GM20000 (cell line): ENCODE measurements at places on chromosomes 5 and 9.

GRCh38 chr9:20041697-20042081, 252.9 kb upstream of the SLC24A2 start:
- DNase-seq = no peak

DNA sequence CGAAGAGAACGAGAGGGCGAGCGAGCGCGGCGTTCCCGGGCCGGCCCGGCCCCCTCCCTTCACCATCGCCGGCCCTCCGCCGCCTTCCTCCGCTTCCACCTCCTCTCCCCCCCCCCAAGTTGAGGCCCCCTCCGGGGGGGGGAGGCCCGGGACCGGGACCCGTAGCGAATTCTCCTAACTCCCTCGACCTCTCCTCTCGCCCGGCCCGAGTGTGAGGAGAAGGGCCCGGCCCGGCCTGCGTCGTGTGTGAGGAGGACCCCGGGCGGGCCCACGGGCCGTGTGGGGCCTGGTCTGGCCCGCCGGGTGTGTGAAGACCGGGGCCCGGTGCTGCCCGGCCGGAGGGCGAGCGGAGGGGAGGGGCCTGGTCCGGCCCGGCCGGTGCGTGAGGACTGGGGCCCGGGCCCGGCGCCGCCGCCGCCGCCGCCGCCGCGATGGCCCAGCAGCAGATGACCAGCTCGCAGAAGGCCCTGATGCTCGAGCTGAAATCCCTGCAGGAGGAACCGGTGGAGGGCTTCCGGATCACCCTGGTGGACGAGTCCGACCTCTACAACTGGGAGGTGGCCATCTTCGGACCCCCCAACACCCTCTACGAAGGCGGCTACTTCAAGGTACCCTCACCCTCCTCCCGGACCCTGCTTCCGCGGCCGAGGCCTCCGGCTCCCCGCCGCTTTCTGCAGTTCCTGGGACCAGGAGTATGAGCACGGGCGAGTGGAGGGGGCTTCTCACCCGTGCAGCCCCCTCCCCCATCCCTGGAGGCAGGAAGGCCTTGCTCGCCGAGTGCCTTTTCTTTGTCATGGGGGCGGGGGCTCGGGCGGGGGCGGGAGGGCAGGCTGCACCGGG, 587 bp downstream of the UBE2R2 start:
- DNase-seq = peak; percentile 66

- DNase-seq = no peak
Measured at GRCh38 chr9:110671849-110672248, 3.3 kb downstream of the MUSK start.

DNA sequence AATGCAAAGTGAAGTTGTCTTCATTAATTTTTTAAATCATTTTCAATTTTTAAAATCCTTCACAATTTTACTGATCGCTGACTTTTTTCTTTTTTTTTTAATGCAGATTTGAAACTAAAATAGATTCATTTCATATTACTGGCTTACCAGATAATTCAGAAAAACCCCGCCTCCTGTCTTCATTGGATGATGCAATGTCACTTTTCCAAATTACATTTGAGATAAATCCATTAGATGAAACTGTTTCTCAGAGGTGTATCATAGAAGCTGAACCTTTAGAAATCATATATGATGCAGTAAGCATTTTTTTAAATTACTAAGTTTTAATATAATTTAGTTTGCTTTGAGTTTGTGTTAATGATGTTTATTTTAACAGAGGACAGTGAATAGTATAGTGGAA, 60.6 kb downstream of the VPS13A start:
- no peak for DNase-seq

GRCh38 chr5:66892716-66893115, 296.5 kb downstream of the MAST4 start:
- DNase-seq = no peak

- no peak for DNase-seq
Measured at GRCh38 chr5:152403046-152403445, 2.0 kb downstream of the NMUR2 start.

- no peak for DNase-seq
Measured at GRCh38 chr5:91189480-91190313, 193.4 kb downstream of the ARRDC3 start.

GRCh38 chr9:113153599-113153998, 2.8 kb downstream of the SLC31A2 start:
- no peak for DNase-seq

DNA sequence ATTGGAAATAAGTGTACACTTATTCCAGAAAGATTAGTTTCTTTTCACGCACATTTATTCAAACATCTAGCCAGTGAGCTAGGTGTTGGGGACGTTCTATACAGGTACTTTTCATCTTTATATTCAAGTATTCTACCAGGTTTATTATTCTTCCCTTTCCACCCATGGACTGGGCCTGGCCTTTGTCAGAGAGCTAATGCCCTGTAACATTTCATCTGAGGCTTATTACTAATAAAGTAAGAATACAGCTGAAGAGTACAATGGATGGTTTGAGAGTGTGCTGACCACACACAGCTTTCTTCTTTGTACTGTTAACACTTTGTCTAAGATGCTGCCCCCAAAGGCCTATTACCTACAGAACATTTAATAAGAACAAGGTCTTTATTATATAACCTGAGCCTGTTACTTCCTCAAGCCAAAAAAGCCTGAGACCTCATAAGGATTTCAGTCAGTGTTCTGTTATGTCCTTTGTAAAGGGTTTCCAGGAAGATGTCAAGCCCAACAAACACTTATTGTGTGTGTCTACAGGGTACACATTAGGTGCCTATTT, 93.5 kb downstream of the ZNF608 start:
- DNase-seq = no peak

DNA sequence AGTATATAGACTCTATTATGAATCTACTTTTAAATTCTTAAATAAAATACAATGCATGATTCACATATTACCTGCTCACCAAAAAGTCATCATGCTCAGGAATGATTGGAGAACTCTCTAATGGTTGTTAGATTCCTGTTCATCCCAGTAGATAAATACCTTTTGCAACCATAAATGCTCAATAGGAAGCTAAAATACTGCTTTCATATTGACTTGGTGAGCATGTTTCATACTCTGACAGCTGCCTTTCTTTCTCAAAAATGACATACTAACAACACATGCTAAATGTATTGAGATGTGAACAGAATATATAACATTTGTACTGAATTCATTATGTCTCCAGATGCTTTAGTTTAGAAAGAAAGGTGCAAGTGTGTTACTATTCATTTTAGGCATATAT, 79.6 kb upstream of the SLCO6A1 start:
- no peak for DNase-seq

GRCh38 chr9:85158512-85158911, 489.0 kb downstream of the NTRK2 start:
- DNase-seq = no peak

DNA sequence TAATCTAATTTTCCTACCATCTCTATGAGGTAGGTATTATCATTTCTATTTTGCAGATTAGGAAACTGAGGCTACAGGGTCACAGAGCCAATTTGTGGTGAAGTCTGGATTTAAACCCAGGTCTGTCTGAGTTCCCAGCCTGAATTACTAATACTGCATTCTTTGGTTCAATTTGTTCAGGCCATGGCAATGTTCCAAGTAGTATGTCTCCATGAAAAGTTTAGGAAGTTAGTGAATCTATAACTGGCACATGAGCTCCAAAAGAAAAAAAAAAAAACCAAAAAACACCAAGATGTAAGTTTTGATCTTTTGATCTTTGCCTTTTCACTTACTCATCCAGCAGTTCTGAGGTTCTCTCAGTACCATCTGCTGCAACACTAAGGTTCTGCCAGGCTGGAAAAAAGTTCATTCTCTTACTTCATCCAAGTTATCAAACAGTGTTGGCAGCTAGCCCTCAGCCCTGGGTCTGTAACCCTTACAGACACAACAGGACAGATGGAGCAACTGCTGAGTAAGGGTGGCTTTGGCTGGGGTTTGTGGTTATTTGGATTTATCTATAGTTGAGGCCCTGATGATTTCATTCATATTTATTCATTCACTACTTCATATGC, 4.4 kb upstream of the TMEM268 start:
- DNase-seq = no peak

- no peak for DNase-seq
Measured at GRCh38 chr9:137294091-137294680, 7.9 kb downstream of the NRARP start.

GRCh38 chr9:108687006-108687987, 168.5 kb downstream of the ACTL7B start:
- no peak for DNase-seq

- DNase-seq = no peak
Measured at GRCh38 chr5:89582768-89583339, 699.9 kb upstream of the MEF2C start.

- no peak for DNase-seq
Measured at GRCh38 chr5:170758481-170758880, 25.0 kb upstream of the GABRP start.

DNA sequence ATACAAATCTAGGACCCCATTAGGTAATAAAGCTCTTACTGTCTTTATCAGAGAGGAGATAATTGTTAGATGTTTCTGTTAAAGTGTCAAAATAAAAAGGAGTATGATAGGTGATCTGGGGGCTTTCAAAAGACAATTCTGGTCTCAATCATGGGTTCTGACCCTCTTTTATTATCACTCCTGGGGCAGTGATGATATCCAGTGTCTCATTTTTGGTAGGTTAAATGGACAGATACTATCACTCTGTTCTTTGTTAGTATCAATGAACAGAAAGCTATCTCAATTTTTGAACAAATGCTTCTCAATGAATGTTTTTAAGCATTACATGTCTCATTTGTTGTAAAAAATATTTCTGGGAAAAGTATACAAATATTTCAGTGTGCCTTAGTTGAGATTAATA, 405.9 kb downstream of the MLLT3 start:
- DNase-seq = no peak

DNA sequence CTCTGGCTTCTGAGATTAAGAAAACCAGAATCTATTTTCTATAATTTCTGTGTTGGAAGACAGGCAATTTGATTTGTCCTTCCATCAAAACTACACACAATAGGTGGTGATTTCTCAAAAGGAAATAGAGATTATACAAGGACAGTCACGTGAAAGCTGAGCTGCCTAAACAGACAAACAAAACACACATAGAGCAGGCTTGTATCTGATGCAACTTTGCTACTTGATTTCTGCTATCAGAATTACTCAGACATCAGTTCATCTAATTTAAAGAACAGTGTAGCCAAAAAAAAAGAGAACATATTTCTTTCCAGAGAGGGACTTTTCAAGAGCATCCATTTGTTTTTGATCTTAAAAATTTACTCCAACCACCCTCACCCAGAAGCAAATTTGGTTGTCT, 2128.3 kb upstream of the C9orf72 start:
- DNase-seq = no peak

DNA sequence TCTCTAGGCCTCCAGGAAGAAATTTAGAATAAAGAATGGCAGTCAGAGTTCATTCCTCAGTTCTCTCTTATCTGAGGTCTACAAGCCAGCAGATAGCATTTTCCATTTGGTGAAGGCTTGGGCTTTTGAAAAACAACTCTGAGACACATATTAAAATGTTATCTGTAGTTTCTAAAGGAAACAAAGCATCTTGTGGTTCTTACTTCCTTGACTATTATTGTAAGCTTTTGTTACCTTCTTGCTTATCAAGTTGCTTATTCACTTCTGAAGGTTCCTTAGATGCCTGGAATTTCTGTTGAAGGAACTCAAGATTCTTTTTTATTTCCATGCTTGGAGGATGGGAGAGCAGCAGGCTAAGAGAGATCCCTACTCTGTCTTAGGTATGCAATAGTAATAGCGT, 79.2 kb upstream of the MRPS30 start:
- no peak for DNase-seq

DNA sequence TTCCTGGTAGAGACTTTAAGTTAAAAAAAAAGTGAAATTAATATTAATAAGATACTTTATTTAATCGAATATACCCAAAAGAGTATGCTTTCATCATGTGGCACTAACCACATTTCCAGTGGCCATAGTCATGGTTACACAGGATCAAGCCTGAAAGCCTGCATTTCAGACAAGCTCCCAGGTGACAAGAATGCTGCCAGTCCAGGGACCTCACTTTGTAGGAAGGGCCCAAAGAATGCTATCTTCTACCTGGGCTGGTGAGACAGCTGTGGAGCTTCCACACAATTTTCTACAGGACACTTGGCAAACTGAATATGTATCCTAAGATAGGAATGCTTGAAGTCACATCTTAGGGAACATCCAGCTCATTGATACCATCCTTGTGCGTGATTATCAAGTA, 203.8 kb downstream of the AUH start:
- no peak for DNase-seq

DNA sequence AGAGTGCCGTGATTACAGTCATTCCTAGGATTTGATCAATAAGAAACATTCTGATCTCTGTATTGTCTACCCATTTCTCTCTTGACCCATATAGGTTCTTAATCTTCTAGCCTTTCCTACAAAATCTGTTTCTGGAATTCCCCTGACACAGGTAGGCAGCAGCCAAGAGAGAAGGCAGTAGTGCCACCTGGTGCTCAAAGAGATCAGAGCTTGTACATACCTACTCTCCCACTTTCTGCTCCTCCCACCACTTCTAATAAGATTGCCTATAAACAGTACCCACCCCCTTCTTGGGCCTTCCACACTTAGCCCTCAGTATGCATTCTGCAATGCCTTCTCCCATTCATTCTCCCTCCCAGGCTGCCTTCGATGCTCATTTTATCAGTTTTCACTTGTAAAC, 117.4 kb upstream of the RORB start:
- peak; percentile 9 for DNase-seq

- peak; percentile 14 for DNase-seq
Measured at GRCh38 chr5:96997265-96997859, 61.5 kb downstream of the LNPEP start.

GRCh38 chr9:126147186-126147935, 179.3 kb upstream of the MVB12B start:
- no peak for DNase-seq

DNA sequence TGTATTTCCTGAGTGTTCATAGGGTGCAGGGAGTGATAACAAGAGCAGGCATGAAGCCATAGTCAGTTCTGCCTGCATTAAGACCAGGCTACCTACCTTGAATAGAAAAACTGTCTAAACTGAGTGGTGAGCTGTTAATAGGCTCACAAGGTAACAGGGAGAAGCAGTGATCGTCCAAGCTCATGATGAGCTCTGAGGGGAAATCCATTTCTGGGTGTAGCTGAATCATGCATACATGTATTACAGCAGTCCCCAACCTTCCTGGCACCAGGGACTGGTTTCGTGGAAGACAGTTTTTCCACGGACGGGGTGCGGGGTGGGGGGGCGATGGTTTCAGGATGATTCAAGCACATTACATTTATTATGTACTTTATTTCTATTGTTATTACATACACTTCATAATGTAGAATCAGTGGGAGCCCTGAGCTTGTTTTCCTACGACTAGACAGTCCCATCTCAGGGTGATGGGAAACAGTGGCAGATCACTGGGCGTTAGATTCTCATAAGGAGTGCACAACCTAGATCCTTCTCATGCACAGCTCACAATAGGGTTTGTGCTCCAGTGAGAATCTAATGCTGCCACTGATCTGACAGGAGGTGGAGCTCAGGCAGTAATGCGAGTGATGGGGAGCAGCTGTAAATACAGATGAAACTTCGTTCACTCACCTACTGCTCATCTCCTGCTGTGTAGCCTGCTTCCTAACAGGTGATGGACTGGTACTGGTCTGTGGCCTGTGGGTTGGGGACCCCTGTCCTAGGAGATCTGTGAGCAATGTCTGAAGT, 100.0 kb upstream of the IL6ST start:
- DNase-seq = no peak
